ENCODE measurements at places on chromosomes 1 and 21.

DNA sequence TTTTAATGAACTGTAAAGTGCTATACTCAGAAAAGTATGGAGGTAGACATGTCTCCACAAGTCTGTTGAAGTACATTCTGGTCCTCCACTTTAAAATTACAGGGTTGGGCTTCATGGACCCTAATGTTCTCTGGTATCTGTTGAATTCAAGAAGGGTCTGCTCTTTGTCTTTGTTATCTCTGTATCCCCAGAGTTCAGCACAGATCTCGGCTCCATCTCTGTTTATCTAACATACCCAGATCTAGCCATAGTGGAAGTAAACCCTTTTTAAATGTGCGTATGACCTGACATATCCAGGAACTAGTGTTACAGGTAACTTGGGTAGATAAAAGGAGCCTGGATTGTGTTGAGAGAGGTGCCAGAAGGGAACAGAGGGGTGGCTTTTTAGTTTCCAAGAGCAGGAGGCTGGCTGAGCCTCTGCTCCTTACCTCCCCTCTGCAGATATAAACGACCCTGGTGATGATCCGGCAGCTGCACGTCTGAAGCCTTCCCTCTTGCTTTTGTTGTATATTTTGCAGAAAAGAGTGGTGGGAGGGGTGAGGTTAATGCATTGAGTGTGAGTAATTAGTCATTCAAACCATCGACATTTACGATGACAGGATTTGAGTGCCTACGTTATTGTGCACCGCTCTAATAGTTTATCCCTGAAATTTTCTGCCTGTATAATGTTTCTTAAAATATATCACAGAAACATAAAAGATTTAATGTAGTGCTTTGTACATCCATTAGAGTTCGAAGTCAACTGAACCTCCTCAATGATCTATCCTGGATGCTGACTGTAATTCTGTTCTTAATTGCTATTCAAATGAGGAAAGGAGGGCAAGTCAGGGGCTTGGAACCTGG lies 30.8 kb downstream of the ELAVL4 start:
- no peak for DNase-seq

DNA sequence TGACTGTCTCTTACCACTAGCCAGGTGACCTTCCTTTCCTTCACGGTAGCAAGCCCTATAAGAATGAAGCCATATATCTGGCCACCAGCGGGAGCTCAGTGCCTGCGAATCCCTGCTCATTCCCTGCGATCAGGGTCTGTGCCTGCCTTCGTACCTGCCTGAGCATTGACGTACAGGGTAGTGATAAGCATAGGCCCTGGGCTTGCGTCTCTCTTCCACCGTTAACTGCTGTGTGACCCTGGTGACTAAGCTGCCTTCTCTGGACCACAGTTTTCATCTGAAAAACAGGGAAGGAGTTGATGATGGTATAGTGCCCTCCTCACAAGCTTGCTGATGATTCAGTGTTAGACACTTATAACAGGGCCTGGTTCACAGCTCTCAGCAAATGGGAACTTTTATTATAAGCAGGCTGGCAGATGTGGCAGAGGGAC lies 4.1 kb downstream of the ZC3H12A start:
- peak; percentile 75 for DNase-seq

DNA sequence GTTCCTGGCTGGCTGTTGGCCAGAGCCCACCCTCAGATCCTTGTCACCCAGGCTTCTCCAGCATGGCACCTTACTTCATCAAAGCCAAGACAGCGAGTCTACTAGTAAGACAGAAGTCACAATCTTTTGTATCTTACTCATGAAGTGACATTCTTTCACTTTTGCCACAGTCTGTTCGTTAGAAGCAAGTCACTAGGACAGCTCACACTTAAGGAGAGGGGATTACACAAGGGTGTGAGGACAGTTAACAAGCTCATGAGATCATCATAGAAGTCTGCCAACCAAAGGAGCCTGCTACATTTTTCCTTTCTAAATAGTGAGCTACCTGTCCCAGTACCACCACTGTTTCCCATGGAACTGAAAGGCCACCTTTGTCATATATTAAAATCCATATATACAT lies 61.5 kb downstream of the PACC1 start:
- DNase-seq: no peak

DNA sequence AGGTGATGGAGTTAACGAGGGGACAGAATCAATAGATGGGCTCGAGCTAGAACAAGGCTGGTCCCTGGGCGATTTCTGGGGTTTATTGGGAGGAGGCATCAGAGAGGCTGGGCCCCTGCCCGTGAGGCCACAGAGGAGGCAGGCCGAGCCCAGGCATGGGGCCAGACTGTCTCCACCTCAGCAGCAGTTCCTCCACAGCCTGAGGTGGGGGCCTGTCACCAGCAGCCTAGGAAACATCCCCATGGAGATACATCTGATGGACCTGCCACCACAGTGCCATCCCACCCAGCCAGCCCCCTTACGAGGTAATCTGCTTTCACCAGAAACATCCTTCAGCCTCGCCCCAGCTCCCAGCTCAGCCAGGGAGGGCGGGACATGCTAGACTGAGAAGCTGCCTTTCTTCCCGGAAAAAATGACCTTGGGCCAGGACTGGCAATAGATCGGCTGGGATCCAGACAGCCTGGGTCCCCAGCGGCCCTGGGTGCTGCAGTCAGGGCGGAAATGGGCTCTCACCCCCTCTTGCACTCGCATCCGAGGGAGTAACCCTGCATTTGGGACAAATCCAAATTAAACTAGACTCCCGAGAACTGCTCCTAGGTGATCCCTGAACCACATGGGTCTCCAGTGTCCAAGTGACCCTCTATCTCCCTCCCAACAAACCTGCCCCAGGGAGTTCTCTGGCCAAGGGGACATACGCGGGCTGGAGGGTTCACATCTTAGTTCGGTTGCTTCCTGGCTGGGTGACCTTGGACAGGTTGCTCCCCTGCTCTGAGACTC lies 10.0 kb upstream of the EPHA8 start:
- no peak for DNase-seq

DNA sequence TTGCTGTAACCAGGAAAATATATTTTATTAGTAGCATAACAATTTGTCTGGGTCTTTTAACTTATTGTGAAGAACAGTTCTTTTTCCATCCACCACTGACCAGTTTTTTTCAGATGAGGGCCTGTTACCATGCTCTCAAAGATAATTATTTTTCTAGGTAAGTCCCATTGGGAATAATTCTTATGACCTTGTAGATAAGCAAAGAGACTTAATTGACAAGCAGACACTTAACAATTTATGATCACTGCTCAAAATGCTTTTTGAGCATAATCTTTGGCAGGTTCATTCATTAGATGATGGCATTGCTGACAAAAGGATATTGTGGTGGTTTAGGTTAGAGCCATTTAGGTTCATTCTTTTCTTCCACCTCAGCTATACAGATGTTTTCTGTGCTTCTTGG lies 6.6 kb downstream of the SNX27 start:
- DNase-seq: no peak

- no peak for DNase-seq
Measured at GRCh38 chr1:199878823-199879222, 148.7 kb upstream of the NR5A2 start.

- DNase-seq: no peak
Measured at GRCh38 chr1:244369256-244370057, 82.3 kb downstream of the ADSS2 start.

DNA sequence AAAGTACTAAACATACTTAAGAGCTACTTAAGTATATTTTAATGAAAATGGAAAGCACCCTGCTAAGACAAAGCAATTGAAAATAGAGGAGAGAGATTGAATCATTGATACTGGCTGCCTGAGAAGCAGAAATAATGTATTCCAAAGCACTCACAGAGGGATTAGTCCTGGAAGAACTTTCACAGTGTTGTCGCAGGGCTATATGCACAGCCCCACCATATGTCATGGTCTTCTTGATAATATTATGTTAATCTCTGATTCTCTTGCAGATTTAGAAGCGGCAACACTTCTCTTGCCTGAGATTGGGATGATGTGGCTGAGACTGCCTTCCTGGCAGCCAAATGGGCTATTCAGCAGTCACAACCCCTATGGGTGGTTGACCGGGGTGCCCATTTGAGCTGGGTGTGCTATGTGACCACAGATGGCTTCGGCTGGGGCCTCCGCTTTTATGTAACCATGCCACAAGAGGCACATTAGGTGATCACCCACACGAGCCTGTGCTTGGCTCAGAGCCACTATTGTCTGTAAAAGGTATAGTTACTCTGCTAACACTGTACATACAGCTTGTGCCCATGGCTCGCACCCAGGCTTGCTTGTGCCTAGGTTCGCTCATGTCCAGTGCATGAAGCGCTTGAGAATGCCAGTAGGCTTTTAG lies 152.2 kb upstream of the SGIP1 start:
- no peak for DNase-seq

GRCh38 chr1:245677461-245678240 lies 522.9 kb downstream of the KIF26B start:
- DNase-seq: no peak

GRCh38 chr1:186532466-186532865 lies 71.6 kb upstream of the PDC start:
- DNase-seq: no peak

GRCh38 chr1:96978901-96979300 lies 257.3 kb downstream of the PTBP2 start:
- DNase-seq: no peak
